ENCODE measurements at places on chromosomes 12 and 14. TPM values are rescaled to one million over a fixed set of nuclear protein-coding genes. Genes with fewer than 3 reads are reported as not detected.

Gene SMAGP
- 31.5 TPM for total RNA-seq

Gene COPZ1
- 111 TPM for total RNA-seq

Gene BBOF1
- 9.4 TPM for total RNA-seq

Gene TTC7B
- total RNA-seq = 27.2 TPM

Gene UNC79
- 0.12 TPM for total RNA-seq

Gene SIX1
- total RNA-seq = 2.8 TPM

Gene CPNE6
- not detected for total RNA-seq

Gene TAS2R9
- not detected for total RNA-seq

Gene SUDS3
- 32.7 TPM for total RNA-seq

Gene FGF6
- not detected for total RNA-seq

Gene PLCZ1
- total RNA-seq = not detected

Gene MYRFL
- total RNA-seq = not detected

Gene LRRK2
- total RNA-seq = 8.9 TPM

Gene TAS2R50
- 4.7 TPM for total RNA-seq

Gene NOS1
- 0.12 TPM for total RNA-seq

Gene KRT3
- total RNA-seq = not detected

Gene AKAP6
- total RNA-seq = 2.1 TPM

Gene AGAP2
- total RNA-seq = 0.73 TPM

Gene ACSM4
- not detected for total RNA-seq

Gene DTX1
- total RNA-seq = under 0.01 TPM

Gene SERPINA12
- not detected for total RNA-seq

Gene CCDC197
- total RNA-seq = not detected

Gene VWF
- total RNA-seq = 0.81 TPM

Gene EPYC
- total RNA-seq = not detected

Gene OVCH1
- total RNA-seq = not detected

Gene P2RX2
- total RNA-seq = not detected

Gene BATF
- total RNA-seq = not detected

Gene POMT2
- 20.8 TPM for total RNA-seq

Gene FOXJ2
- total RNA-seq = 13.6 TPM

Gene MGP
- total RNA-seq = not detected

Gene TEAD4
- 18.9 TPM for total RNA-seq

Gene FGFR1OP2
- total RNA-seq = 28.8 TPM

Gene ABCC9
- total RNA-seq = 7.7 TPM

Gene NPAS3
- 1.3 TPM for total RNA-seq

Gene REM2
- not detected for total RNA-seq

Gene SPSB2
- total RNA-seq = 10.4 TPM

Gene ERP27
- total RNA-seq = not detected

Gene LPAR5
- total RNA-seq = not detected

Gene CLEC2B
- 18.8 TPM for total RNA-seq

Gene ANKS1B
- total RNA-seq = 3.5 TPM

Gene TSPAN8
- total RNA-seq = 0.24 TPM
